B cell (primary cell): ENCODE measurements at places on chromosomes 5 and 9. TPM values are rescaled to one million over a fixed set of nuclear protein-coding genes. Genes with fewer than 3 reads are reported as not detected.
A peak's percentile ranks its signal among the peaks of the same experiment; 100 is the strongest.

- no peak overlapping the region for H3K27ac ChIP-seq
- DNase-seq = no peak
- no peak overlapping the region for H3K4me3 ChIP-seq
- no peaks in the 10 kb centered on the region for H3K27me3 ChIP-seq
- no peaks in the 10 kb centered on the region for H3K4me1 ChIP-seq
- H3K36me3 ChIP-seq = no peaks in the 10 kb centered on the region
Observed at GRCh38 chr5:35698047-35698808, 80.6 kb downstream of the SPEF2 start.

GRCh38 chr9:37126214-37126788 is 5.9 kb downstream of the ZCCHC7 start:
- peaks cover 36% of the 10 kb centered on the region for H3K36me3 ChIP-seq
- H3K4me3 ChIP-seq = no peak overlapping the region
- no peaks in the 10 kb centered on the region for H3K27me3 ChIP-seq
- H3K27ac ChIP-seq = no peak overlapping the region
- DNase-seq = no peak

- no peaks in the 10 kb centered on the region for H3K4me1 ChIP-seq
- no peak overlapping the region for H3K4me3 ChIP-seq
- peaks cover 9% of the 10 kb centered on the region for H3K27me3 ChIP-seq
- DNase-seq = no peak
- no peak overlapping the region for H3K27ac ChIP-seq
- no peaks in the 10 kb centered on the region for H3K36me3 ChIP-seq
Observed at GRCh38 chr9:109828254-109828653, 48.3 kb downstream of the PALM2AKAP2 start.

- H3K4me1 ChIP-seq = no peaks in the 10 kb centered on the region
- H3K36me3 ChIP-seq = no peaks in the 10 kb centered on the region
- no peak overlapping the region for H3K27ac ChIP-seq
- H3K4me3 ChIP-seq = no peak overlapping the region
Observed at GRCh38 chr9:112884101-112884500, 6.6 kb downstream of the SLC46A2 start.

DNA sequence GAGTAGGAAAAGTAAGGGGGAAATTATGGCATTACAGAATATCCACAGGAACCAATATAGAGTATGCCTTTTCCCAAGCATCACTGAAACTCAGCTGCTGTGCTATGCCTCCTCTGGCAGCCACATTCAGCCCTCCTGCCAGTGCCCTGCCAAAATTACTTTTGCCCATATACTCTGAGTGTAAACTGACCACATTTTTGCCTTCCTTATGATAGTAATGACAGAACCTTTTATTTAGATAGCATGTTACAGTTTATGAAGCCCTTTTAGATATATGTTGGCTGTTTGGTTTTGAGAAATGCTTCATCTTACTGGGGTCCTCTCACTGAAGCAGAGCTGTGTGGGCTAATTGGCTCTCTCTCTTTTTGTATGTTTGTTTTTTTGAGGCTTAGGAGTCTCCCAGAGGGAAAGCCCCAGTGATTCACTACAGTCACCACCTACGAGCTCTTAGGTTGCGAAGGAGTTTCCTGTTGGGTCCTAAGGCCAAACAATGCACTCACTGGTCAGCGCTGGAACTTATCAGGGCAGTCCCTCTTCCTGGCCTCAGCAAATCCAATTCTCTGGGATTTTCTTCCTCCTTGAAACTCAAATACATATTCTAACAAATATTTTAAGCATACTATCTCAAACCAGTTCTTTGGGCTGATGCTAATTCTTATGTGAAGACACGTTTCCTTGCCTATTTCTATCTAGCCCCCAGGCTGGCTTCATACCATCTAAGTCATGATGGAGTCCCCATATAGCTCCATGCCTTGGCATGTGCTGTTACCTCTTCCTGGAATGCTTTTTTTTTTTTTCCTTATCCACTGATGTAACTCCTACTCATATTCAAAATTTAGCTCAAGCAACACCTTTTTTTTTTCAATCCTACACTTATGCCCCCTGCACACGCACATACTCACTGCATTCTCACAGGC is 3.7 kb downstream of the PHF24 start:
- no peaks in the 10 kb centered on the region for H3K36me3 ChIP-seq
- peaks cover 10% of the 10 kb centered on the region for H3K4me1 ChIP-seq
- H3K4me3 ChIP-seq = no peak overlapping the region
- DNase-seq = no peak

DNA sequence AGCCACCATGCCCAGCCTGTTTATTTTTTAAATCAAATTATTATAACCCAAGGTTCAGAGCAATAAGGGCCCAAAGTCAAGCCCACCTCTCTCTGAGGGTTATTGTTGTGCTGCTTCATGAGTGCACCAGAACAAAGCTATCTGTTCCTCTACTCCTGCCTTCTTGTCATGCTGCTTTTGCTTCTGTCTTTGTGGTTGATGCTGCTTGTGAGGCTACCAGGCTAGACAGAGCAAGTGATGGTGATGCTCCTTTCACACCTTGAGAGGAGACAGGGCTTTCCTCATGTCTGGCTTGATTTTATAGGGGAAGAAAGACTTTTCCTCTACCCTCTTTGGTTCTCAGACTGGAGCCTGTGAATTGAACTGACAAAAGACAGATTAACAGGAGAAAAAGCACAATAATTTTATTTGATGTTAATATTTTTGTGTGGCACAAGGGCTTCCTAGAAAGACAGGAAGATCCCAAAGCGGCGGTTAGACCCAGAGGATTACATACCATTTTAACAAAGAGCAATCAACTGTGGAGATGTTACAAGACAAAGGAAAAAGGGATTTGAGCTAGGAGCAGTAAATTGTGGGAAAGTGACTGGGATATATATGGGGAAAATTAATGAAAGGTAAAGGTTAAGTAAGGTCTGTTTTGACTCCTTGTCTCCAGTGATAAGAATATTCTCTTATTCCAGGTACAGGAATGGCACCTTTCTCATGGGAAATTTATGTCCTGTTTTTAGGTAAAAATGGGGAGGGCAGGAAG is 4.4 kb upstream of the CD180 start:
- H3K36me3 ChIP-seq = no peaks in the 10 kb centered on the region
- H3K4me3 ChIP-seq = no peak overlapping the region
- H3K27me3 ChIP-seq = no peaks in the 10 kb centered on the region
- peaks cover 93% of the 10 kb centered on the region for H3K4me1 ChIP-seq
- peak overlapping the region; percentile 25 for H3K27ac ChIP-seq

- H3K4me1 ChIP-seq = no peaks in the 10 kb centered on the region
- H3K36me3 ChIP-seq = peaks cover 16% of the 10 kb centered on the region
- no peak overlapping the region for H3K4me3 ChIP-seq
Observed at GRCh38 chr5:32405507-32405906, 39.0 kb downstream of the ZFR start.

GRCh38 chr5:89493414-89493813 is 610.4 kb upstream of the MEF2C start:
- no peaks in the 10 kb centered on the region for H3K36me3 ChIP-seq
- no peak overlapping the region for H3K4me3 ChIP-seq
- H3K4me1 ChIP-seq = no peaks in the 10 kb centered on the region
- H3K27ac ChIP-seq = no peak overlapping the region
- DNase-seq = no peak
- H3K27me3 ChIP-seq = no peaks in the 10 kb centered on the region

DNA sequence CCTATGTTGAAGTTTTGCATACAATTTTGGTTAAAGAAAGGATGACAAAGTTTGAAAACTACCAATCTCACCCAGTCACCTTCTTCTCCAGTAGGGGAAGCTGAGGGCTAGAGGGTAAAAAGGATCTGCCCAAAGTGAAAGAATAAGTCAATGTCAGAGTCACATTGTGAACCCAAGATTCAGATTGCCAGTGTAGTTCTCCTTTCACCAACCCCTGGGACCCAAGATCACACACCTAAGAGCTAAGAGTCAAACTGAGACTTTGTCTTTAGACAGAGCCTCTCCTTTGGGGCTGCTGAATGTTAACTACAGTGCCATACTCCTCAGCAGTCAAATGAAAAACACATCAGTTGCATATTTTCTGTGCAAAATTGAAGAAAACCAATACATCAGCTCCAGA is 210.6 kb downstream of the ATP10B start:
- H3K36me3 ChIP-seq = no peaks in the 10 kb centered on the region
- no peaks in the 10 kb centered on the region for H3K27me3 ChIP-seq
- H3K4me1 ChIP-seq = no peaks in the 10 kb centered on the region
- no peak overlapping the region for H3K27ac ChIP-seq

LAMC3 gene
- total RNA-seq = 0.25 and 0.29 TPM in 2 replicates

SLIT3 gene
- not detected in 2 replicates for total RNA-seq

CDC25C gene
- total RNA-seq = not detected in 2 replicates

PCA3 gene
- not detected in 2 replicates for total RNA-seq

FCN1 gene
- 2.1 and 2.2 TPM in 2 replicates for total RNA-seq
